ENCODE measurements at places on chromosomes 4 and X. TPM values are rescaled to one million over a fixed set of nuclear protein-coding genes. Genes with fewer than 3 reads are reported as not detected.
A peak's percentile ranks its signal among the peaks of the same experiment; 100 is the strongest.

Gene ZBTB49
- 2.1 TPM for polyA plus RNA-seq

DNA sequence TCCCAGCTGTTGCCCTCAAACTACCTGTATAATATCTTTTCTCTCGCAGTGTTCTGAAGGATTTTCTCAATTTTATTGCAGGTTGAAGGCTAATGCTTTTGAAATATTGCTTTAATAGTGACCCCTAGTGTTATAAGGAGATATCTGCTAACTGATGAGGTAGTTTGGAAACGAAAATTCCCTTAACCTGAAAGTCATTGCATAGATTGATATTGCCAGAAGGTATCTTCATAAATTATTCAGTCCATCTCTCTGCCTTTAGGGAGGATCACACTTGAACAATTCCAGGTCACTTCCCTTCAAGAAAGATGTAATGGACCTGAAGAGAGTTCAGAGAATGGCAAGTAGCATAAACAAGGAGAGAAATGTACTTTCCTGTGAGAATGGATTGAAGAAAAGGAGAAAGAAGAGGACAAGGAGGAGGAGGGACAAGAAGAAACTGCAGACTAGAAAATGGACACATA lies 44.1 kb downstream of the TIGD4 start:
- H3K36me3 ChIP-seq = no peaks in the 10 kb centered on the region
- no peaks in the 10 kb centered on the region for H3K27me3 ChIP-seq
- no peak for DNase-seq
- H3K4me3 ChIP-seq = no peak overlapping the region

GRCh38 chrX:129013574-129013973 lies 509.7 kb downstream of the SMARCA1 start:
- no peaks in the 10 kb centered on the region for H3K36me3 ChIP-seq
- DNase-seq = no peak
- no peaks in the 10 kb centered on the region for H3K4me1 ChIP-seq

GRCh38 chr4:187606581-187606980 lies 389.0 kb upstream of the ZFP42 start:
- peak; percentile 38 for DNase-seq
- peaks cover 29% of the 10 kb centered on the region for H3K4me1 ChIP-seq
- H3K27ac ChIP-seq = no peak overlapping the region
- no peak overlapping the region for H3K4me3 ChIP-seq
- H3K27me3 ChIP-seq = no peaks in the 10 kb centered on the region

DNA sequence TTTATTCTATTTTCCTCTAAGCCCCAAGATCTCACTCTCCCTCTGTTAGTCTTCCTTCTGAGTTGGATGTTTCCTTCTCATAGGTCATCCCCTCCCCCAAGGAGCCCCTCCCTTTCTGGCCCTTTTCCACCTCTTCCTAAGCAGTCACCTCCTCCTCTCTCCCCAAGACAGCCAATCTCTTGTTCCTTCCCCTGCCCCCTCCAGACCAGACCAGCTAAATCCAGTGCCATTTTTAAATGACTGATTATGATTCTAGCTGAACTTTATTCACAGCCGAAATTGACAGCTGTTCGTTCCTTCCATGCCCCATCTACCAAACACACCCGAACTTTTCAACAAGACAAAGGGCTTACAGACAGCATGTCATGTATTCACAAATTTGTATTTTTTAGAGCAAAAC lies 1.9 kb downstream of the SPIN2A start:
- H3K27ac ChIP-seq = no peak overlapping the region
- no peaks in the 10 kb centered on the region for H3K4me1 ChIP-seq
- DNase-seq = no peak
- no peaks in the 10 kb centered on the region for H3K36me3 ChIP-seq
- H3K27me3 ChIP-seq = no peaks in the 10 kb centered on the region

DNA sequence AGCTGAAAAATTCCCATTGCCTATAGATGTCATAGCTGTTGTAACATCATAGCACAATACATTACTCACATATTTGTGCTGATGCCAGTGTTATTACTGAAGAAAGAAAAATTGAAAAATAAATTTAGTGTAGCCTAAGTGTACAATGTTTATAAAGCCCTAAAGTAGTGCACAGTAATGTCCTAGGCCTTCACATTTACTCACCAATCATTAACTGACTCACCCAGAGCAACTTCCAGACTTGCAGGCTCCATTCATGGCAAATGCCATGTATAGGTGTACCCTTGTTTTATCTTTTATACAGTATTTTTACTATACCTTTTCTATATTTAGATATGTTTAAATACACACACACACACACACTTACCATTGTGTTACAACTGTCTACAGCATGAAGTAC lies 265.4 kb upstream of the MAGEB18 start:
- no peaks in the 10 kb centered on the region for H3K36me3 ChIP-seq
- H3K27ac ChIP-seq = peak overlapping the region; percentile 36
- H3K4me3 ChIP-seq = no peak overlapping the region
- no peak for DNase-seq
- H3K4me1 ChIP-seq = peaks cover 4% of the 10 kb centered on the region
- no peaks in the 10 kb centered on the region for H3K27me3 ChIP-seq

- peaks cover 82% of the 10 kb centered on the region for H3K4me1 ChIP-seq
- no peak overlapping the region for H3K4me3 ChIP-seq
- DNase-seq = no peak
- H3K36me3 ChIP-seq = no peaks in the 10 kb centered on the region
Measured at GRCh38 chr4:143356493-143356892, 19.8 kb downstream of the GAB1 start.
